IMR-90 (cell line): ENCODE measurements at places on chromosomes 6 and 20. TPM values are rescaled to one million over a fixed set of nuclear protein-coding genes. Genes with fewer than 3 reads are reported as not detected.

MANEA gene
- polyA plus RNA-seq, result 3.1 and 3.9 TPM in 2 replicates

MICB gene
- polyA plus RNA-seq, result 9.6 and 9.9 TPM in 2 replicates

WFDC2 gene
- not detected in 2 replicates for polyA plus RNA-seq

FAM50B gene
- 7.4 and 8.0 TPM in 2 replicates for polyA plus RNA-seq

NRSN1 gene
- not detected in 2 replicates for polyA plus RNA-seq

HLA-DQB1 gene
- polyA plus RNA-seq, result not detected in 2 replicates

TNNC2 gene
- polyA plus RNA-seq, result 0.46 and 0.53 TPM in 2 replicates

FAM83B gene
- 0.02 TPM in 1 of 2 replicates, not detected in the other for polyA plus RNA-seq

RING1 gene
- 38.2 and 40.8 TPM in 2 replicates for polyA plus RNA-seq

RBPJL gene
- not detected in 2 replicates for polyA plus RNA-seq

EGFL8 gene
- polyA plus RNA-seq, result 4.7 and 5.7 TPM in 2 replicates

C20orf202 gene
- polyA plus RNA-seq, result not detected in 2 replicates

C6orf15 gene
- not detected in 2 replicates for polyA plus RNA-seq

CYP24A1 gene
- not detected in 2 replicates for polyA plus RNA-seq

RSPO3 gene
- not detected in 2 replicates for polyA plus RNA-seq

PACSIN1 gene
- polyA plus RNA-seq, result 0.02 and 0.03 TPM in 2 replicates

JPH2 gene
- polyA plus RNA-seq, result 0.44 TPM in 2 replicates

HDGFL1 gene
- not detected in 2 replicates for polyA plus RNA-seq

COL21A1 gene
- 0.05 TPM in 1 of 2 replicates, not detected in the other for polyA plus RNA-seq

TBX18 gene
- polyA plus RNA-seq, result 0.86 and 1.3 TPM in 2 replicates

TAGAP gene
- not detected in 2 replicates for polyA plus RNA-seq

SGK2 gene
- polyA plus RNA-seq, result 0.10 TPM in 1 of 2 replicates, not detected in the other

PTPRT gene
- not detected in 2 replicates for polyA plus RNA-seq

IMPG1 gene
- not detected in 2 replicates for polyA plus RNA-seq

SEL1L2 gene
- not detected in 2 replicates for polyA plus RNA-seq

CST5 gene
- polyA plus RNA-seq, result not detected in 2 replicates

MUC22 gene
- polyA plus RNA-seq, result 0.02 TPM in 1 of 2 replicates, not detected in the other

KIF6 gene
- polyA plus RNA-seq, result 0.09 and 0.10 TPM in 2 replicates

ADGRB3 gene
- polyA plus RNA-seq, result not detected in 2 replicates

CST2 gene
- not detected in 2 replicates for polyA plus RNA-seq

ROMO1 gene
- 555 and 601 TPM in 2 replicates for polyA plus RNA-seq

PLAGL2 gene
- polyA plus RNA-seq, result 7.5 and 7.7 TPM in 2 replicates

DEFB124 gene
- polyA plus RNA-seq, result not detected in 2 replicates

VNN1 gene
- polyA plus RNA-seq, result 0.04 and 0.07 TPM in 2 replicates

MTFR2 gene
- 6.0 and 7.2 TPM in 2 replicates for polyA plus RNA-seq

MROH8 gene
- polyA plus RNA-seq, result 0.62 and 1.3 TPM in 2 replicates

BTNL2 gene
- polyA plus RNA-seq, result not detected in 2 replicates

BCL2L1 gene
- 40.2 and 41.9 TPM in 2 replicates for polyA plus RNA-seq

TRAPPC3L gene
- polyA plus RNA-seq, result 0.03 TPM in 1 of 2 replicates, not detected in the other

NKX2-2 gene
- not detected in 2 replicates for polyA plus RNA-seq

MCHR2 gene
- polyA plus RNA-seq, result not detected in 2 replicates

TGM2 gene
- polyA plus RNA-seq, result 239 and 292 TPM in 2 replicates

ID4 gene
- polyA plus RNA-seq, result 3.6 and 7.3 TPM in 2 replicates

TPX2 gene
- 27.6 and 28.5 TPM in 2 replicates for polyA plus RNA-seq

IL20RA gene
- 0.02 TPM in 1 of 2 replicates, not detected in the other for polyA plus RNA-seq

TSHZ2 gene
- polyA plus RNA-seq, result 0.02 and 0.10 TPM in 2 replicates

CLDN20 gene
- not detected in 2 replicates for polyA plus RNA-seq

TCP11 gene
- polyA plus RNA-seq, result 0.30 and 0.34 TPM in 2 replicates

LPA gene
- not detected in 2 replicates for polyA plus RNA-seq

BPIFB2 gene
- not detected in 2 replicates for polyA plus RNA-seq

MMP24 gene
- polyA plus RNA-seq, result 0.79 and 0.86 TPM in 2 replicates

GGTLC1 gene
- not detected in 2 replicates for polyA plus RNA-seq

PXDC1 gene
- 56.7 and 63.3 TPM in 2 replicates for polyA plus RNA-seq

HLA-DOB gene
- polyA plus RNA-seq, result 1.6 and 2.3 TPM in 2 replicates

GNMT gene
- 0.36 TPM in 1 of 2 replicates, not detected in the other for polyA plus RNA-seq

TFAP2D gene
- polyA plus RNA-seq, result not detected in 2 replicates

VPS52 gene
- polyA plus RNA-seq, result 54.6 and 57.8 TPM in 2 replicates
